ENCODE measurements at places on chromosomes 12 and 14.

- DNase-seq = no peak
Observed at GRCh38 chr12:96258104-96258961, 64.2 kb downstream of the ELK3 start.

- DNase-seq = no peak
Observed at GRCh38 chr12:57735952-57736740, 2.4 kb downstream of the AGAP2 start.

- DNase-seq = no peak
Observed at GRCh38 chr14:94673781-94674231, 61.6 kb downstream of the SERPINA3 start.

- DNase-seq = no peak
Observed at GRCh38 chr14:78688503-78688902, 518.3 kb downstream of the NRXN3 start.

DNA sequence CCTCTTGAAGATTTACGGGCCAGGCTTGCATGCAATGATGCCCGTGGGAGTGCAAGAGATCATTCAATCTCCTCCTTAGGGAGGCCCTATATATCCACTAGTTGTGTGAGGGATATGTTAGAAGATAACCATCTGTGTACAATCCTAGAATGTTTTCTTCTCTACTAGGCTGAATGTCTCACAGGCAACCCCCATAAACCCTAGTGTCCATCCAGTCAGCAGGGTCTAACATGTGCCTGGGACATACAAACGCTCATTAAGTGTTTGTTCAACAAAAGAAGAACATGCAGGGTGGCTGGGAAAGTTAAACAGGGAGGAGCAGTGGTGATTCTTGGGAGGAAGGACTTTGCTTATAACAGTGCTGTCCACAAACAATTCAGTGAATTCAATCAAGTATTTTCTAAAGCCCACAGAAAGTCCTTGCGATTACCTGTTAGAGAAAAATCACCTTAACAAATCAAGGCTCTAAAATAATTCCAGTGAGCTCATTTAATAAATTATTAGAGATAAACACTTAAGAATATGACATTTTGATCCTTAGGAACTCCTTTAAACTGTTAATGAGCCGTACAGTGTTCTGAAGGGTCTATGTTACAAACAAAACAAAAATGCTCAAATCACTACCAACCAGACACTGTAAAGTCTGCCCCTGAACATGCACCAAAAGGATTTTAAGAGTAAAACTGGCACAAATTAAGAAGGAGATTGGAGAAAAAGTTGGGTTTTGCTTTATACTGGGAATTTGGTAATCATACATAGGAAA is 96.6 kb upstream of the FERMT2 start:
- DNase-seq = no peak

DNA sequence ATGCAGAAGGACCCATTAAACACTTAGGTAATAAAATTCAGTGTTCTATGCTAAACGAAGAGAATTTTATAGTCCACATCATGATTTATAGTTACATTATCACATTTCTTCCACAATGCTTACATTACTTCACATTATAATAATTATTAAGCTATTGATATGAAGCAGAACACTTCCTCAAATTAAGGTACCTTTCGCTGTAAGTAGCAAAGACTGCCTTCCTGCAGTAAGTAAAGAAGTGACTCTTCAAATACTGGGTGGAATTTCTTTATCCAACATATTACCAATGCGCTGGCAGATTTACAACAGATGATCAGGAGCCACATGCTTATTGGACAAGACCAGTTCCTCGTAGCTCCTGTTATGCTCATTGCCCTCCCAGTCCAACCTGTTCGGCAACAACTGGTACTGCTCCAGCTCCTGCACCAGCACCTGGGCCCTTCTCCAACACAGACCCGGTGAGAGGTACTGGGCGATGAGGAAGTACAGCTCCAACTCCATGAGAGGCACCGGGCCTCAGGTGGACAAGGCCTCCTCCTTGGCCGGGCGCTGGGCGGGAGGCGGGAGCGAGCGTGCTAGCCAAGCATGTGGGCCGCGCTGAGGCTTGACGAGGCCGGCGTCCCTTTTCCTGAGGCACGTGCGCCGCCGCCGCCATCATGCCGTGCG is 210.7 kb upstream of the ATP2B1 start:
- DNase-seq = no peak

- DNase-seq = no peak
Observed at GRCh38 chr12:102480406-102480805, at the start of gene IGF1. TSS of gene IGF1 (minus strand) at chr12:102480563. CDS start at chr12:102480381, 182 bp downstream.

DNA sequence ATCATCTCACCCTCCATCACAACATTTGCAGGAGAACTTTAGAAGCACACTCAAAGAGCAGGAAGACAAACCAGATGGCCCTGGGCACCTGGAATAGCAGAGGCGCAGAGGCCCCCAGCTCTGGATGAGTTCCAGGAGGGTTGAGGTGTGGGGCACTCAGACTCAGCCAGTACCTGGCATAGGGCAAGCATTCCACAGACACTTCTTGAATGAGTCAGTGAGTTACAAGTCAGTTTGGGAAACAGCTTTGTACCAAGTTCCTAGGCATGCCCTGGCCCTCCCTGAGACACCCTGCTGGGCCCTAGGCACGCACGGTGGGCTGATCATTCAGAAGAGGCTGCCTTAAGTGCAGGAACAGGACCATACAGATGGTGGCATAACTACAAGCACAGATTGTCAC is 54.3 kb downstream of the MAP3K9 start:
- DNase-seq = no peak

DNA sequence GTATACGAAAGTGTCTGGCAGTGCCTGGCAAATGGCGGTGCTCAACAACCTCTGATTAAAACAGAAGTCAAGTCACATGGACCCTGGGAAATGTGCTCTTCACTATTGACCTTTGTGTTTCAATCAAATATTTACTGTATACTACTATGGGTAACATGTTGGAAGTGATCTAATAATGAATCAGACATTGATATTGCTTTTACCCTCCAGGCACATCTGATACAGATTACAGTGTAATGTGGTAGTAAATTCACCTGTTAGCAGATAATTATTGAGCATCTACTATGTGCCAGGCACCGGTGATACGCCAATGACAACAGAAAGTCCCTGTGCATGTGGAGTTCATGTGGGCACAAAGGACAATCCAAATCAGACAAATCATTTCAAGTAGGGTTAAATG is 63.1 kb downstream of the STON2 start:
- no peak for DNase-seq

GRCh38 chr12:60174476-60174875 is 578.6 kb downstream of the SLC16A7 start:
- DNase-seq = no peak

- no peak for DNase-seq
Observed at GRCh38 chr12:12720052-12720451, 2.9 kb downstream of the CDKN1B start.

- DNase-seq = no peak
Observed at GRCh38 chr12:51519755-51520154, 71.3 kb upstream of the SCN8A start.

DNA sequence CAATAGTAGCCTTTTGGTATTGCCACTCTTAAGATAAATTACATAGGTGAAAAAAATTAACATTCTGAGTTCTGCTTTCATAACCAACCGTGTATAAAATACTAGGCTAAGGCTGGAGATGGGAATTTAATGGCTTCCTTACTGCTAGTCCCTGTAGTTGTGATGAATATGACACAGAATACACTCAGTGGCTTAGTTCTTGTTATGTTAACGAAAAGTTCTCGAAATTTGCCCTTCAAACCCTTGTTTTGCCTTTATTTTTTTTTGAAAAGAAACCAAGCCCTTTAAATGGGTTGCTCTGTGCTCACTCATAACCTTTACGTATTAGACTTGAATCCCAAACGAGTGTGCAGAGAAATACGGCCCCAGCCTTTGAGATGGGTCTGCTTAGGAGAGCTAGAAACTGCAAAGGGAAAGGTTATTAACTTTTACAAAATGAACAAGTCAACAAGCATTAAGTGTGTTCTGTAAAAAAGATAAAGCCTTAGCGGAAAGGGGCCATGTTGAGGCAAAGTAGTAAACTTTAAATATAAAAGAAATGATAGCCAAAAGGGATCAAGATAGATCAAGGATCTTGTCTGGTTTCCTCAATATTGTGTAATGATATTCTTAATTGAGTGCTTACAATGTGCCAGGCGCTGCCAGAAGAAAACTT is 1.7 kb downstream of the NUDT4 start:
- no peak for DNase-seq

DNA sequence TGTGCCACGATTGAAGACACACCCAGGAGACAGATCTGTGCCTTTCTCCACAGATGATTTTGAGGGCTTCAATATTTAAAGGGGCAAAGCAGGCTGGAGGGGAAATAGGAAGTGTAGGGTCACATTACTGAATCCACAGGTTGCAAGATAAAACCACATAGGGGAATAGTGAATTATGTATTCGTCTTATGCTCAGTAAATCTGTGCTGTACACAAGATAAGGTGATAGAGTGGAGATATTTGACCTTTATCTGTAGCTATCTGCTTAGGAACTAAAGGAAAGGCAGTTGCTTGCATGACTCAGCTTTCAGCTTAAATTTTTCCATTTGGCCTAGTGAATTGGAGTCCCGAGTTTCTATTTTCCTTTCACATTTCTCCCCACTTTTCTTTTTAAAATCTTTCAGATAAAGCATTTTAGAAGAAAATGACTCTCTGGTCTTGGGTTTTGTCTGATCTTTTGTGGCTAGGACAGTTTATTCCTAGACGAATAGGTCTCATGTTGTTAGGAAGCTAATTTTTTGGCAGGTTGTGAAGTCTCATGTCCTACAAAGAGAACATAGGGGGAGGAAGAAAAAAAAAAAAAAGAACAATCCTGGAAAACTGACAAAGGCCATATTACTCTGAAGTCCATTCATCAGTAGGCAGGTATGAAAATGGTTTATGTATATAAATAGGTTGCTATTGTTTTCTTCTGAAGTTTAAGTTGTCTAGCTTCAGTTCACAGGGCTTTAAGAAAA is 55.4 kb downstream of the FBXO33 start:
- no peak for DNase-seq

All from cortex of kidney (tissue), 1 donor.